ENCODE measurements at places on chromosomes 1 and 21. TPM values are rescaled to one million over a fixed set of nuclear protein-coding genes. Genes with fewer than 3 reads are reported as not detected.

The ECM1 gene
- total RNA-seq: 7.0 TPM

The CNIH3 gene
- 0.68 TPM for total RNA-seq

The PLA2G2F gene
- total RNA-seq: not detected

The TXNIP gene
- total RNA-seq: 34.3 TPM

The MSH4 gene
- 1.1 TPM for total RNA-seq

The GPR52 gene
- total RNA-seq: 0.34 TPM

The CHRM3 gene
- total RNA-seq: 1.1 TPM

The PLPPR5 gene
- not detected for total RNA-seq

The KCNJ6 gene
- total RNA-seq: not detected

The NTRK1 gene
- total RNA-seq: under 0.01 TPM

The ASCL5 gene
- total RNA-seq: 0.07 TPM

The CR1L gene
- not detected for total RNA-seq

The PTGS2 gene
- 99.1 TPM for total RNA-seq

The KCNJ9 gene
- under 0.01 TPM for total RNA-seq

The PRAMEF14 gene
- not detected for total RNA-seq

Measured in nasal cavity respiratory epithelium epithelial cell of viscerocranial mucosa (primary cell).